Activated CD4-positive, alpha-beta T cell treated with anti-CD3 and anti-CD28 coated beads, Interleukin-2, amount 10 ng/mL, durations not matched to agents 24 days and 14 days (primary cell): ENCODE measurements at places on chromosomes 3 and 15. TPM values are rescaled to one million over a fixed set of nuclear protein-coding genes. Genes with fewer than 3 reads are reported as not detected.

C2CD4B gene
- total RNA-seq, result 0.45 and 0.58 TPM in 2 replicates

SLC22A14 gene
- not detected in 2 replicates for total RNA-seq

KLHL24 gene
- total RNA-seq, result 6.7 and 6.9 TPM in 2 replicates

SPRED1 gene
- 0.44 and 0.71 TPM in 2 replicates for total RNA-seq

TMEM158 gene
- total RNA-seq, result 0.44 and 0.66 TPM in 2 replicates

STAB1 gene
- 0.07 TPM in 1 of 2 replicates, not detected in the other for total RNA-seq

COL7A1 gene
- 0.56 and 0.62 TPM in 2 replicates for total RNA-seq

TTLL13 gene
- 0.44 and 1.4 TPM in 2 replicates for total RNA-seq

GNB5 gene
- total RNA-seq, result 19.5 and 21.5 TPM in 2 replicates

SERF2 gene
- total RNA-seq, result 524 TPM in 2 replicates

GNB4 gene
- total RNA-seq, result 11.8 and 14.0 TPM in 2 replicates

ZNF80 gene
- total RNA-seq, result 0.19 and 0.21 TPM in 2 replicates

TNFAIP8L3 gene
- total RNA-seq, result 0.52 and 0.77 TPM in 2 replicates

SLC28A2 gene
- total RNA-seq, result not detected in 2 replicates

CCDC33 gene
- not detected in 2 replicates for total RNA-seq

NOP10 gene
- total RNA-seq, result 238 and 250 TPM in 2 replicates

ACKR4 gene
- 0.26 and 0.58 TPM in 2 replicates for total RNA-seq

TNNC1 gene
- total RNA-seq, result 1.2 and 1.5 TPM in 2 replicates

FOXB1 gene
- total RNA-seq, result 0.54 and 0.68 TPM in 2 replicates

SLC28A1 gene
- not detected in 2 replicates for total RNA-seq

C3orf20 gene
- 0.19 and 0.28 TPM in 2 replicates for total RNA-seq

TM2D3 gene
- total RNA-seq, result 56.2 and 62.7 TPM in 2 replicates

GRIP2 gene
- total RNA-seq, result not detected in 2 replicates

CCDC54 gene
- not detected in 2 replicates for total RNA-seq

NOX5 gene
- not detected in 2 replicates for total RNA-seq

SLC15A2 gene
- 0.95 and 2.7 TPM in 2 replicates for total RNA-seq

SLC12A8 gene
- 1.1 and 1.2 TPM in 2 replicates for total RNA-seq

BFSP2 gene
- not detected in 2 replicates for total RNA-seq

ADPGK gene
- 107 and 112 TPM in 2 replicates for total RNA-seq

GOLGA6B gene
- not detected in 2 replicates for total RNA-seq

SPINT1 gene
- total RNA-seq, result 11.3 and 12.9 TPM in 2 replicates

ADIPOQ gene
- not detected in 2 replicates for total RNA-seq

FRMD4B gene
- total RNA-seq, result 59.1 and 60.9 TPM in 2 replicates

RHCG gene
- not detected in 2 replicates for total RNA-seq

GJD2 gene
- total RNA-seq, result not detected in 2 replicates

GPR156 gene
- total RNA-seq, result 0.12 TPM in 1 of 2 replicates, not detected in the other

PAK6 gene
- 0.33 and 0.54 TPM in 2 replicates for total RNA-seq

PRR23B gene
- total RNA-seq, result not detected in 2 replicates

SATB1 gene
- 561 and 571 TPM in 2 replicates for total RNA-seq

ACKR2 gene
- 0.42 and 0.69 TPM in 2 replicates for total RNA-seq
